ENCODE measurements at places on chromosomes 6 and 20.

DNA sequence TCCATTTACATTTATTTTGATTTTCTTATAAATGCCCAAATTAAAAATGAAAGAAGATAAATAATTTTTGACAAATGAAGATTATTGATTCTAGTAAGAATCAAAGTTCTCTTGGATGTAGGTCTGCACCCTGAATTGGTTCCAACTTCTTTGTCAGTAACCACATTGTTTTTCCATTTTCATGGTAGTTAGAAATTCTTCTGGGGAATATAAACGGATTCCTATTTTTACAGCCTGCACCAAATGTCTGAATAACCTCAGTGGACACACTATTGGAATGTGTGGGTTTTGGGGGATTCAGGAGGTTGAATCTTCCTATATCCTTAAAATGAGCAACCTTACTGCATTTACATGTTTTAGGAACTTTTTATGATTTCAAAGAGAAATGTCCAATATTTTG, 1085.3 kb upstream of the MAP3K7 start:
- DNase-seq = no peak

- no peak for DNase-seq
These were observed 160.9 kb upstream of the AFDN start for GRCh38 chr6:167665698-167666330.

GRCh38 chr6:148495029-148495428, 152.4 kb downstream of the SASH1 start:
- DNase-seq = no peak

- DNase-seq = no peak
These were observed 16.4 kb upstream of the CYP24A1 start for GRCh38 chr20:54190217-54190616.

GRCh38 chr6:111358454-111358853, 124.6 kb downstream of the REV3L start:
- no peak for DNase-seq

DNA sequence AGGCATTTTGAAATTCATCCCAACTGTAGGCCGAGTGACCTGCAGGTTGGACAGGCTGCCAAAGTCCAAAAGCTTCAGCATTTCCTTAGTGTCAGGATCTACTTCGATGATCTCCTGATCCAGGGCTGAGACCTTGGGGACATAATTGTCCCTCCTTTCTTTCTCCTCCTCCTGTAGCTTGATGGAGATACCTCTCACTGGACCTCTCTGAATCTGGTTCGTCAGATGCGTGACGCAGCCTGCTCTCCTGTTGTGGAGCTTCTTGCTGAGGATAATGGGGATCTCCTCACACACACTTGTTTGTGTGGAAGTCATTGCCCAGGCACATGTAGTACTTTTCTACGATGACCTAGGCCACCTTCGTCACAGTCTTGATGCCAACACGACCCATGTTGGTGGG, 1.5 kb upstream of the MAS1L start:
- no peak for DNase-seq

DNA sequence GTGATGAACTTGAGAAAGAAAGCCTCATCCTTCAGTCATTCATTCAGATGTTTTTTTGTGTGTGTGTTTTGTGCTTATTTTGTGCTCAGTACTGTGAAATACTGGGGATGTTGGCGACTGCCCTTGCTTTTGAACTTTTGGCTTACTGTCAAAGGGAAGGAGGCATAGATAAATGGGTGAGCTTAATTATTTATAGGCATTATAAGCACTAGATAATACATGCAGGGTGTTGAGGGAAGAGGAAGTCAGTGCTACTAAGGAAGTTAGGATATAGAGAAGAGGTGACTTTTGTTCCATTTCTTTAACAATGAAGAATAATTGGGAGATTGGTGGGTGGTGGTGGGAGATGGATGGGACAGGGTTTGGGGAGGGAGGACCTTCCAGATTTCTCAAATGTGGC, 23.6 kb downstream of the XRN2 start:
- no peak for DNase-seq

DNA sequence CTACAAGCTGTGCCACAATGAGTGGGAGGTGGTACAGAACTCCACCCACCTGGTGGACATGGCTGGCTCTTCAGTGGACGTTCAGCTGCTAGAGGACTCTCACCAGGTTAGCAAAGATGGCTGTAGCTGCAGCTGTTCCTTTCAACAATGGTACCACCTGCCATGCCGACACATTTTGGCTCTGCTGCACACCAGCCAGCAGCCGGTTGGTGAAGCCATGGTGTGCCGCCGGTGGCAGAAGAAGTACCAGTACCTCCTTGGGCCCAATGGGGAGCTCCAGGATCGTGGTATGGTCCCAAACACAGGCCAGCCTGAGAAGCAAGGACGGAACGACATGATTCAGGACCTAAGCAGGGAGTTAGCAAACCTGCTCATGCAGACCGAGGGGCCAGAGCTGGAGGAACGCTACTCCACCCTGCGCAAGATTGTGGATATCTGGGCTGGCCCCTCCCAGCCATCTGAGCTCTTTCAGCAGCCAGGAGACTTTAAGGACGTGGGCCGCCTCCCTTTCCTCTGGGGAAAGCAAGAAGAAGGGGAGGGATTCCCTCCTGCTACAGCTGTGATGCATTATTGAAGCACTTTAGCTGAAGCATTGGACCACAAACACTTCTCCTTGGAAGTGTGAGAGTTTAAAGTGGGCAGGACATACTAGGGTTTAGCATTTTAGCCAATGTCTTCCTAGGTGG, 2.8 kb upstream of the ZSWIM1 start:
- DNase-seq = no peak

DNA sequence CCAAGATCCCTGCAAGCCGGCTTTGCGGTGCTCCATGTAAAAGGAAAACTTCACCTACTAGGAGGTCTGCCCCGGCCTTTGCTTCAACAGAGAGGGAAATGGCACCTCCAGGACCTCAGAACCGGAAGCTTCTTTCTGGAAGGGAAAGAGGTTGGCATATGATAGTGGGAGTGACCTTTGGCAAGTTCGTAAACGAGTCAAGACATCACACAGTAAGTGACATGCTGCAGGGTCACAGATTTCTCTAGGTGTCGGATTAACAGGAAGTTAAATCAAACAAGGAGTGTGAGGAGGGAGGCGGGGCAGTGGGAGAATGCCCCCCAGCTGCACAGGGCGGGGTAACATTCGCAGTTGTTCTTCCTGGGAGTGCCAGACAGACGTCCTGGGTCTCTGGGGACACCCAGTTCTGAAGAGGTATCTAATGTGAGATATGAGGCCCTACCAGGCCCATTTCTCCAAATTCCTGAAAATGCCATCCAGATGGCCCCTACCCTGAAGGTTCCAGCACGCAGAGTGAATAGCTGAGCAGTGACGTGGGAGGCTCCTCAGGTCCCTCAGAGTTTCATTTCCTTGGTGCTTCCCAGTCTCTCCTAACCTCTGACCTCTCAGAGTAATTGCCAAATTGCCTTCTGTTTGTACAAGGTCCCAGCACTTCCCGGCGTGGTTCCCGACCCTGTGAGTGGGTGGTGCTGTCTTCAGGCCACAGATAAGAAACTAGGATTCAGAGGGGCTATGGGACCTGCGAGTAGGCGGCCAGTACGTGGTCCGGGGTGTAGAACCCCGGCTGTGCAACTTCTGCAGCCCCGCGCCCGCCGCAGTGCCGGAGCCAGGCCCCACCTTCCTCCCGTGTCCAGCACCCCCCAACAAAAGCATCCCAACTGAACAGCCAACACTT, 1.9 kb downstream of the RRBP1 start:
- no peak for DNase-seq

GRCh38 chr20:9958693-9959092, 76.1 kb upstream of the ANKEF1 start:
- DNase-seq = no peak

DNA sequence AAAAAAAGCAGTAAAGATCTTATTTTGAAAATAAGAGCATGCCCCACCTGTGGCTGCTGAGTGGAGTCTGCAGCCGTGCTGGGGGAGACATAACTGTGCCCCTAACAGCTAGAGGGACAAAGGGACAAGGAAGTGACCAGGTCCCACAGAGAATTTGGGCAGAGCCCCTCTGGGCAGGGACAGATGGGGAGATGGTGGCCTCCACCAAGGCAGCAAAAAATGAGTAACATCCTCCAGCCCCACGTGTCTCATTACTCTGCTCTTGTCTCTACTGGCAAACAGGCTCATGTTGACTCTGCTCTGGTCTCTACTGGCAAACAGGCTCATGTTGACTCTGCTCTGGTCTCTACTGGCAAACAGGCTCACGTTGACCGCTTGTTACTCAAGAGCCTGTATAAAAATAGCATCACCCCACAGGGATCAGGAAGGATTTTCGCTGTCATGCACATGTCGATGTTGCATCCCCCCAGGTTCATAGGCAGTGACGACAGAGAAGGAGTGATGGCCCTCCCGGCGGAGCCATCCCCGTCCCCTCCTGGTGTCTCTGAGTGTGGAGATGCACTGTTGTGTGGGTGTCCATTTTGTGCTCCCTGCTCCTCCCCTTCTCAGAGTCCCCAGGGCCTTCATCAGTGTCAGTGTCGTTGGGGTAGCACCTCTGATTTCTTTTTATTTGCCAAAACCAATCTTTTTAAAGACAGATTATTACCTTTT, 17.3 kb upstream of the PCMTD2 start:
- no peak for DNase-seq

DNA sequence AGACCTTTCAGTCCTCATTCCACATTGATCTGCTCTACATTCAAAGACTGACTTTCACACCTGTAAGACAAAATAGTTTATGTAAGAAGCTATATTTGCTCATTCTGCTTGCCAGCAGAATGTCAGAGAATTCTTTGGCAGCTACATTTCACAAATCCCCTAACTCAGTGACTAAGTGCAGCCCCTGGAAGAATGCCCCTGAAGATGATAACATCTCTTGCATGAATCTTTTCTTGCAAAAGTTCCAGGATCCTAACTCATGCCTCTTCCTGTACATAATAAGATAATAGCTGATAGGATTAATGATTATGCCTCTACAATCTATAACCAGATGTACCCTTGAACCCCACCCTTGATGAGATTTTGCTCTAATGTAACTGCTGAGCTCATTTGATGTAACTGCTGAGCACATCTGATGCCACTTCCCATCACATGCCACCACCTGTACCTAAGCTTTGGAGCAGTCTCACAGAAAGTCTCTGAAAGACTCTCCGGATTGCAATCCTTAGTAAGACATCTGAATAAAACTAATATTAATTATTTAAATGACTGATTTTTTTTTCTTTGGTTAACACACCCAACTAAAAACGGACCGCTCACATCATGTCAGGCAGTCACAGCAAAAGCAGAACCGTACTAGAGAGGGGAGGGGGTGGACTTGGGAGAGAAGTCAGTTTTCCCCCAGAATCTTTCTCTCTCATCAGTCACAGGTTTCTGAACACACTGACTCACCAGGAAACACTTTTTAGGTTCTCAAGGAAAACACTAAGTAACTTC, 684 bp upstream of the DNAH8 start:
- DNase-seq = no peak

DNA sequence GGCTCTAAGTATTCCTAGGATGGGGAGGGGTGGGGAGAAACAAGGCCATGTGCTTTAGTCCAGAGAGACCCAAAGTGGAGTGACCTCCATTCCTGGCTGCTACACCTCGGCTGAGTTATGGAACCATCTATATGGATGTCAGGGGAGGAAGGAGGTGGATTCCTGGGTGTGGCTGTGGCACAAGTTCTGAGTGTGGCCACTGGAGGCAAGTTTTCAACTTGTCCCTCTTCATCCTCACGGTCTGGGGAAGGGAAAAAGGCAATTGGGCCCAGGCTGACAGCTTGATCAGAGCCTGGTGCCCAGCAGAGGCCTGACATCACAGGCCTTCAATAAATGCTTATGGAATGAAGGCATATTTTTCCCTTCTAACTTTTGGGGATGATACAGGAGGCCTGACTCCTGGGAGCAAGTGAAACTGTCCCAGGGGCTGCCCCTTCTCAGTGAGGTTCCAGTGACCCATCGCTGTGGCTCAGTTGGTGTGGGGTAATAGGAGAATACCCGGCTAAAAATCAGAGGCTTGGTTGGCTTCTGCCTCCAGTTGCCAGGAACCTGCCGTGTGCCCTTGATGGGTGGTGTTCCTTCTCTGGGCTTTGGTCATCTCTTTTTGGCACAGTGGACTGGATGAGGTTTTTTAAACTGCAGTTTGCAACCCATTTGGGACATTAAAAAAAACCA, 1.8 kb upstream of the ITPR3 start:
- no peak for DNase-seq

DNA sequence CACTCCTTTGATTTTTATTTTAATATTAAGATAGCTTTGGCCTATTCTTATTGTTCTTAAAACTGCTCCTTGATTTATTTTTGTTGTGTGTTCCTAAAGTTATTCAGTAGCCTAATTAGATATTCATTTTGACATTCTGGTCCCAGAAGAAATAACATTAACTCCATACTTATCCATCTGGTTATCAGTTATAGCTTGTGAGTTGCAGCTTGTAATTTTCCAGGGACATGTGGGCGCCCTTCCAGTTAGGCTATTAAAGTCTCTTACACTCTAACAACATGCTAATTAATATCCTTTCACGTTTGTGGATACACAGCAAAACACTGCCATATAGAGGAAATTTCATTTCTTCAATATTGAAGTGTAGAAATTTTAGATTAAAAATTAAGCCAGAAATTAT, 987.5 kb downstream of the HACE1 start:
- DNase-seq = no peak

- DNase-seq = no peak
These were observed 23.0 kb upstream of the IL17A start for GRCh38 chr6:52162940-52163908.

DNA sequence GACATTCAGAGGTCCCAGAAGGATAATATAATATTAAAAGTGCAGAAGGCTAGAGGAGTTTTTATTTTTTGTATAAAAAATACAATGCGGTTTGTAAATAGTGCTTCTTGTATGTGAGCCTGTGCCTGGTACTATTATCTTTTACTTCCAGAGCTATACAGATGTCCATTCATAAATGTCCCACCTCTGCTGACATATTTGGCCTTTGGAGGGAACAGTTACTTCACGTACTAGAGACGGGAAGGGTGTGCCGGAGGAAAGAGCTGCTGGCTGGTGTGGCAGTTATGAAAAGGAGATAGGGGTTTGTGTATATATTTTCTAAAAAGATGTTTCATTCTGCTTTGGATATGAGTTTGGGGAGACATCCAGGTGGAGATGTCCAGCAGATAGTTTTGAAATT, 8.8 kb downstream of the CD109 start:
- no peak for DNase-seq

- DNase-seq = no peak
These were observed 73.5 kb downstream of the PREX1 start for GRCh38 chr20:48754292-48754691.

GRCh38 chr6:54426995-54427394, 118.8 kb downstream of the TINAG start:
- no peak for DNase-seq

- DNase-seq = no peak
These were observed 2.8 kb upstream of the PHF20 start for GRCh38 chr20:35768731-35769664.

DNA sequence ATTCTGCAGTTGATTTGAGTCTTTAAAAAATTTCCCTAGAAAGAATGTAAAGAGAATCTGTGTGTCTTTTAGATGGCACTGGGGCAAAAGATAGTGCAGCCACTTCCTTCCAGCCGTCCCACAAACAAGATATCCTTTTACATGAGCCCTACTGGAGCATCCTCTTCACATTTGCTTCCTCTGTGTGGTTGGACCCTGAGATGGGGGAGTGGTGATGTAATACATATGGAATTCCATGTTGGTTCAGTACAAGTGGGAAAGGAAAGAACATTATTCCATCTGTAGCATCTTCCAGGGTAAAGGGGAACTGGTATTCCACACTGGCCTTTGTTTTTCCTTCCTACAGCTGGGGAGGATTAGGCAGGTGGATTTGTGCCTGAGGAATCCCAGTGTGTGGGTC, 78.9 kb upstream of the ISM1 start:
- DNase-seq = no peak

GRCh38 chr6:1390946-1391799, 1.8 kb downstream of the FOXF2 start:
- no peak for DNase-seq

- no peak for DNase-seq
These were observed 13.8 kb upstream of the GJE1 start for GRCh38 chr6:142118925-142119324.

Measured in activated naive CD4-positive, alpha-beta T cell (primary cell).